Epithelial cell of prostate (primary cell): ENCODE measurements at places on chromosomes 2 and 18.

GRCh38 chr18:12422936-12423335, 15.2 kb downstream of the PRELID3A start:
- no peak for DNase-seq

DNA sequence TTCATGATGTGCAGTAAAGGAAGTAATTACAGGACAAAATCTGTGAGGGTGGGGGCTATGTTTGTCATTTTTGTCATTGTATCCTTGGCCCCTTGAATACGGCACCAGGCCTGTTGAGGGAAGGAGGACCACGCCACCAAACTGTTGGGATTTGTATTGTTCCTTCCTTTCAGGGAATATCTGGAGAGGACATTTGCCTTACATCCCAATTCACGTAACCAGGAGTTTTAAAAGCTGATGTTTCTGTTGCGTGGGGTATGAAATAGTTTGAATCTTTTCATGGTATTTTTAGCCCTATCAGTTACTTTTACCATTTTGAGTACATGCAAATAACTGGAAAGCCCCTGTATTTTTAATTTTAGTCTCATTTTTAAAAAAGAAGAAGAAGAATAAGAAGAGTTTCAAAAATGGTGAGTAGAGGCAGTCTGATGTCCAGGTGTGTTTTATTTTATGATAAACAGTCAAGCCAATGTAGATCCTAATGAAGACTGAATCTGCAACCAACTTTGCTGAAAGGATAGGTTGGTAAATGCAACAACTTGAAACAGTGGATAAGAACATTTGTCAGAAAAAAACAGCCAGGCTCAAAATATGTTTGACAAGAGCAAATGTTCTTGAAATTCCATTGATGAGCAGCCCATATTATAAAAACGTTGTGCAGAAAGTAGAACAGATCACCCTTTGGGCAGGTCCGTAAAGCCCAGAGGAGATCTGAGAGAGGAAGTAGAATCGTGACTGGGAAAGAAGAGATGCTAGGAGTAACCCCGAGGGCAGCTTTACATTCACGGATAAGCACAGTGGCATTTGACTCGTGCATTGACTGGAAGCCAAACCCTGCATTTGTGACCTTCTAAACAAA, 54.5 kb downstream of the RASGRP3 start:
- no peak for DNase-seq

GRCh38 chr2:54103454-54104314, 11.7 kb upstream of the ACYP2 start:
- peak; percentile 53 for DNase-seq

GRCh38 chr2:179837408-179837807, 24.0 kb downstream of the ZNF385B start:
- DNase-seq, result peak; percentile 12

DNA sequence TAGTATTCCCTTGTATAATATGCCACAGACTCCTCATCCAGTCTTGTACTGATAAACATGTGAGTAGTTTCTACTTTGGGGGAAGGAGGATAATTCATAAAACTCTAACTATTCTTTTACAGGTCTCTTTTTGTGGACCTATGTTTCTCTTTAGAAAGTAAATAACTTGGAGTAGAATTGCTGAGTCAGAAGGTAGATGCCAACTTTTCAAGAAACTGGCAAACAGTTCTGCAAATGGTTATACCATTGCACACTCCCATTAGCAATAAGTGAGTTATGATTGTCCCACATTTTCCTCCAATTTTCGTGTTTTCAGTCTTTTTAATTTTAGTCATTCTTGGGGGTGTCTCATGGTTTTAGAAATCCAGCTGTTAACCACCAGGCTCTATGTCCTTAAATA, 477.2 kb upstream of the LRRTM4 start:
- DNase-seq, result no peak

- DNase-seq, result peak; percentile 55
Measured at GRCh38 chr18:63832470-63832869, 55.0 kb upstream of the SERPINB2 start.

DNA sequence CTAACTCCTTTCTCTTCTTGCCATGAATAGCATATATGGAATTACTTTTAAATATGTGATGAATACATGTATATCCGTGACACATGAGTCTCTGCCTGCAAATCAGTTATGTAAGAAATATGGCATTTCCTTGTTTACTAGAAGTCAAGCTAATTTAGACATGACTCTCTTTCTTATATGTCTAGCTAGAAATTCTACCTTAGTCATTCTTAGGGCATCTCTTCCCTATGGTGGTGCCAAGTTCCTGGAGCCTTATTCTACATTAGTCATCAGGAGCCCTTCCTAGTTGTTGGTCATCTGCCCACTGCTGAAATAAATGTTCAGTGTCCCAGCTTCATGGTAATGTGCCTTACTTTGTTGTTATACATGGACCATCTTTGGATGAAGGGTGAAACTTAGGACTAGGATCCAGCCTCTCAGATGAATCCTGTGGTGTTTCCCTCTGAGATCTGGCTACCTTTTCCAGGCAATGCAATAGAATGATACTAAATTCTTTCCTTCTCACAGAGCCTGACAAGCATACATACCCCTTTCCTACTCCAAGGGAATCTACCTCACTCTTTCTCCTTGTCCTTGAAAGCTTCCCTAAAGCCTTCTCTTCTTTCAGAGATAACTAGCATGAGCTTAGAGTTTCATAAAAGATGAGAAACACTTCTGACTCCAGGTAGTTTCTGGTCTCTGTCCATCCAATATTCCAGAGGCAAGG, 415.3 kb upstream of the VWC2L start:
- DNase-seq, result peak; percentile 93

DNA sequence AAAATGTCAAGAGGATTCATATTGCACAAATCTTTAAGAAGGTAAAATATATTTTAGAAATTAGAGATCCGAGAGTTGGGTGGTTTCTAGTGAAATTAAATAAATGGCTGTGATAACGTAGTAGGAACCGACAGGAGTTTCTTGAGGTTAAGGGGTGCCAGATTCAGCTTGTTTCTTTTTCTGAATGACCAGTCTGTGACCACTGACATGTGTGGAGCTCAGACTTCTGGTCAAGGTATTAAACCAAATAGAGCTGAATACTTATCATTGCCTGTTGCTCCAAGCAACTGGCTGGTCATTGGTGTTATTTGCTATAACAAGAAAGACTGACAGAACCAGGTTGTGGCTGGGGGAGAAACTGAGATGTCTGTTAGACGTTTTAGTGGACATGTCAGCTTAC, 408.2 kb upstream of the HS6ST1 start:
- no peak for DNase-seq

- no peak for DNase-seq
Measured at GRCh38 chr2:175580652-175581051, 399.1 kb upstream of the ATP5MC3 start.

GRCh38 chr2:5727235-5727634, 35.1 kb downstream of the SOX11 start:
- no peak for DNase-seq

DNA sequence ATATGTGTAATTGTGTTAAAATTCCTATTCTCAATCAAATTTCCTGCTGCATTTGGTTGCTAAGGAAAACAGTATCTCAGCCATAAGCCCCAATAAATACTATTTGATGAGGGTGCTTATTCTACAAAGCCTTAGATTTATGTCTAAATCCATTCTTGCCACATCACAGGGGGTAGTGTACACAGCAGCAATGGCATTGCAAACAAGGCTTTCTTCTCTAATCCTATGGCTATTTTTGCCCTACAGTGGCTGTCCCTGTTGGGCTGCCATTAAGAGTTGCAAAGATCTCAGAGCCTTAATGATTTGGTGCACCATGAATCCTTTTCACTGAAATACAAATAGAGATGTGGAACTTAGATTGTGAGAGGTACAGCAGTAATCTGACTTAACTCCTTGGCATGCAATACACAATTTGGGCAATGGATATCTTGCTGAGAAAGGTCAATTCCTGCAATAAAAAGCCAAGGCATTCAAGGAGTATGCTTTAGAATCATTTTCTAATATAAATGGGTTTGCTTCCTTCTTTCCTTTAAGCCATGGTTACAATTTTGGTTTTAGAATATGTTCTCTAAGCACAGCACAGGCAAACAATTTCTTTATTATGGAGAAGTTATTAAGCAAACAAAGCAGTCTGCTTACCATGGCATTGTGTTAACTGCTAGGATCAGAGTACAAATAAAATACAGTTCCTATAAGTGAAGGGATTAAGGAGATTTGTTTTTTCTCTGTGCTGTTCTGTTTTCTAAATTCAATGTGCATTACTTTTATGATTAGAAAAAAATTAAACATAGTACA, 69.8 kb upstream of the CD302 start:
- no peak for DNase-seq

- no peak for DNase-seq
Measured at GRCh38 chr2:12417786-12418185, 298.9 kb upstream of the TRIB2 start.

- DNase-seq, result no peak
Measured at GRCh38 chr2:128313091-128313836, 5.4 kb downstream of the HS6ST1 start.

DNA sequence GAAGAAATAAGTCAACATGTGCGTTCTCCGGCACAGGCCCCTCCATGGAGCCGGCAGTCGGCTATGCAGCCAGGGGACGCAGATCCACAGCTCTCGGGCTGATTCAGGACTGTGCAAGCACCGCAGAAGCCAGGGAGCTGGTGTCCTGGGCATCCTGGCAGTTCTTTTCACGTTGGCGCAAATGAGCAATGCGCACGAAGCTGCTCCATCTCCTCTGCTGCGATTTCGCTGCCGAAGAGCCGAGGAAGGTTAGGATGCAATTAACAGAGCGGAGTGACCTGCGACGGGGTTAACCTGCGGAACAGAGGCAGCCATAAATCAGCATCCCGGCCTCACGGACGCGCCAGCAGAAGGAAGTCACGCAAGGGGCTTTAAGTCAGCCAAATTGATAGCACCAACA, 107.1 kb upstream of the POU3F3 start:
- no peak for DNase-seq

DNA sequence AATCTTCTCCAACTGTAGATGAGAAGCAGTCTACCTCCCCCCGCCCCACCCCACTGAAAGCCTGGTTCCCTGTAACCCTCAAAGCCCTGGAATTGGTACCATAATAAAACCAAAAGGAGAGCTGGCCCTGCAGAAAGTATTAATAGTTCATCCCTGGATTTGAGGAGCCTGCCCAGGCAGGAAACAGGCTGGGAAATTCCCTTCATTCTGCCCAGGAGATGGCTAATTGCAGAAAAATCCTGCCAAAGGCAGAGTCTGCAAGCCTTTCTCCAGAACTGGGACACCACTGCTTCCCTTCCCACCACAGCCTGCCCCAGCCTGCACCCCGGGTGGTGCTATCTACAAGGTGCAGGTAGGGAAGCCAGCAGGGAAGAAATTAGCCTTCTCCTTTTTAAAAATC, 16.3 kb downstream of the GKN2 start:
- peak; percentile 61 for DNase-seq

- no peak for DNase-seq
Measured at GRCh38 chr2:230600285-230600684, 112.4 kb upstream of the CAB39 start.

- no peak for DNase-seq
Measured at GRCh38 chr2:46504685-46505471, 25.5 kb downstream of the TMEM247 start.

DNA sequence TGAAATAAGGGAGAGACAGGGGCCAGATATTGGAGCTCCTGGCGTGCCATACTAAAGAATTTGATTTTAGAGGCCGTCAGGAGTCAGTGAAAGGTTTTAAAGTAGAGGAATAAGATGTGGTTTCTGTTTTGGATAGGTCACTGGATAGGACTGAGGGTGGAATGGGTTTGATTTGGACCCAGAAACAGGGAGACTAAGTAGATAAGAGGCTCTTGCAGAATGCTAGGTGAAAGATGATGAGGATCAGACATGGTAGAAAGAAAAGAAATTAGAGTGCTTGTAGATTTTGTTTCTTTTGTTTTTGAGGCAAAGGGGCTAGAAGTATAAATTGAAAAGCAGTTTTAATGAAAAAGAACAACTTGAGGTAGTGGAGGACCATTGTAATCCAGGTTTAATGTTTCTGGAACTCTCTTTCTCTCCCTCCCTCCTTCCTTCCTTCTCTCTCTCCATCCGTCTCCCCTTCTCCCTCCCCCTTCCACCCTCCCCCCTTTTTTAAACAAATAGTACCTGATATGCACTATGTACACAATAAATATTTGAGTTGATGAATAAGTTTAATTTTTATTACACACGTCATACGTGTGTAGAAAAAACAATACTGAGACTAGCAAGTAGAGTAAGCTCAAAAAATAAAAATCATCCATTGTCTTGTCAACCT, 1.9 kb downstream of the NDUFV2 start:
- no peak for DNase-seq

DNA sequence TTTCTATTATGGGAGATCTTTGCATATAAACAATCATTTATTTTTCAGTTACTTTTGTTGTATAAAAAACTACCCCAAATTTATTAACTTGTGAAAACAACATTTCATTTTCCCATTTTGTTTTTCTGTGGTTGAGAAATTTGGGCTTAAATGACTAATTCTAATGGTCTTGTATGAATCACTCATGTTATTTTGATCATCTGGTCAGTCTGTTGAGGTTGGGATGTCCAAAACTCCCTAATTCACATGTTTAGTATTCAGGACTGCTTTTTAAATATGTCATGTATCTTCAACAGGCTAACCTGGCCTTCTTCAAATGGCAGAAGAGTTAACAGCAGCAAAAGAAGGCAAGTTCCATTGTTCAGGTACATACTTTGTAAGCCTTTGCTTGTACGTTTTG, 788.1 kb downstream of the TRIB2 start:
- no peak for DNase-seq

DNA sequence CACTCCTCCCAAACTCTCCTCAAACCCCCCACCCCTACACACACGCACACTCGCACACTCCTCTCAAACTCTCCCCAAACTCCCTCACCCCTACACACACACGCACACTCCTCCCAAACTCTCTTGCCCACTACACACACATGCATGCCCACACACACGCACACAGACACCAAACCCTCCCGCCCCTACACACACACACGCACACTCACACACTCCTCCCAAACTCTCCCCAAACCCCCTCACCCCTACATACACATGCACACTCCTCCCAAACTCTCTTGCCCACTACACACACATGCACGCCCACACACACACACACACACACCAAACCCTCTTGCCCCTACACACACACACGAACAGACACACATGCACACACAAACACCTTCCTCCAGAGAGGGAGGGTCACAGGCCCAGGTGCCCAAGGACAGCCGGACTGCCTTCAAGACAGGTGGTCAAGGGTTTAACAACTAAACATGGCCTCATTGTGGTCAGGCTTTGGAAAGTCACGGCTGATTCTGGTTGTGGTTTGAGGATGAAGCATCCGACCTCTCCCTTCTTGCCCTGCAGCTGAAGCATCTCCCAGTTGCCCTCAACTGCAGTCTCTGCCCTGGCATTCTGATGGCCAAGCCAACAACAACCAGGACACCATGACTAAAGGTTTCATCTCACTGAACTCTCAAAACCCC, 72.3 kb upstream of the SNTG2 start:
- DNase-seq, result no peak
